ENCODE measurements at places on chromosomes 6 and 20.

GRCh38 chr6:33505548-33506370 is 51.4 kb downstream of the ZBTB9 start:
- no peak for DNase-seq

DNA sequence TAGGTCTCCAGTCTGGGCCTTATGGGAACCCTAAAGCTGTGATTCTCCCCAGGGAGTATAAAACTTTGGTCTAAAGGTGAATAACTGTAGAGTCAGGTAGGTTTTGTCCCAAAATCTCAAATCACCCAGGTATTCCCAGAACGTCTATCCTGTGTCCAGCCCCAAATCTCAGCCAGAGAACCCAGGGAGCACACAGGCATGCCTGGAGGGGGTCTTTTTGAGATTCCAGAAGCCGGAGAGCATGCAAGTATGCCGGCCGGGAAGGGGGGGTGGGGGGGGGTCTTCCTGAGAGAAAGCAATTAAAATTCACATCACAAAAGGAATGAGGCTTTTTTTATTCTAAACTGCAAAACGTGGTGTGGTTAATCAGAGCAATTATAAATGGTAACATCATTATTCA is 210.0 kb downstream of the PTPRT start:
- DNase-seq, result no peak

GRCh38 chr6:132520953-132521352 is 8.0 kb upstream of the STX7 start:
- DNase-seq, result no peak

DNA sequence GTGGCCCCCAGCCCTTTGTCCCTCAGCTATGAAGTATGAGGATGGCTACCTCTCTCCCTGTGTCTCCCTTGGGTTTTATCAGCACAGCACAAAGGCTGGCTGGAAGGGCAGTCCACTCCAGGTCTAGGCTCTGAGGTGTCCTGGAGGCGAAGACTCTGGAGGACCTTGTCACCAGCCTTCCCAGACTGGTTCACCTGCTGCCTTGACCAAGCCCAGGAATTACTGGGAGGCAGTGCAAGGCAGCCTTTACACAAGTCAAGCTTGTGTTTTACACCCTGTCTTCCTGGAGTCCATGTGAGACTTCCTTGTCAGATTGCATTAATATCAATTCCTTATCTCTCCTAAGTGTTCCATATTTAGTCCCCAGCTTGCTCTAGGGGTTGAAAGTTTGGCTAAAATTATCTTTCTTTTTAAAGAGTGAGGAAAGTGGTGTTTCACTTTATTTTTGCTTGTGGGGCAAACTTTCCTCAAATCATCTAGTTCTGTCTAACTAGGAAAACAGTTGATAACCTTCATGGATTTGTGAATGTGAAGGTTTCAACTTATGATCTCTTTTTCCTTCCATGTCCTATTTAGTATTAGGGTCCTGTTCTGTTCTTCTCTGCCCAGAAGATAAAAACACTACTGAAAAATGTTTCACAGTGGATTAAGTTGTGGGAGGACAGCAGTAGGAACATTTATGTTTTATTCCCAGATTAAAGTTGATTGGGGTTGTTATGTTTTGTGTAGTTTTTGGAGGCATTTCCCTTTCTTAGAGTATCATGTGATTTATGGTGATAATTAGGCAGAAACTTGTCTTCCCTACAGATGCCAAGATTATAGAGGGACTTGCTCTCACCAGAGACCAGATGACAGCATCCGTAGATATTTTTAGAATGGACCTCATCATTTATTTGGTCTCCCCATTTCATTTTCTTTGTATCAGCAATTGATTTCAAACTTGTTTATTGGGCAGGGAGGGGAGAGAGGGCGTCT is 114.8 kb downstream of the FOXO3 start:
- DNase-seq, result no peak

DNA sequence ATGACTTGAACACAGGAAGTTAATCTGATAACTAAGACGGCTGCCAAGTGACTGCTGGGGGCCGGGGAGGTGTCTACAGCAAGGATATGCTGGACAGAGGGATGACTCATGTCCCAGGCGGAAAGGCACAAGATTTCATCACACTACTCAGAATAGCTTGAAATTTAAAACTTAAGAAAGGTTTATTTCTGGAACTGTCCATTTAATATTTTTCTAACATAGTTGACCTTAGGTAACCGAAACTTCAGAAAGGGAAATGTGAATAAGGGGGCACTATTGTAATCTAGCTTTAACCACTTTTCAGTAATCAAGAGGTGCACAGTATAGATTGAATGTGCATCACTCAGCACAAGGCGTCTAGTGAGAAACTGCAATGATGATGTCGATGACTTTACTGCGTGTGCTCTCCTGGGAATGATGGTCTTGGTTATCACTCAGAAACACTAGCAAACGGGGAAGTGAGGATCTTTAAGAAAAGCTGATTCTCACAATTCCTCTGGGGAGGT is 171.5 kb downstream of the QKI start:
- DNase-seq, result no peak

GRCh38 chr6:129209355-129209754 is 326.4 kb downstream of the LAMA2 start:
- DNase-seq, result no peak

GRCh38 chr6:15877231-15877630 is 214.4 kb upstream of the DTNBP1 start:
- DNase-seq, result no peak

GRCh38 chr6:136511926-136512325 is 38.3 kb downstream of the MAP7 start:
- no peak for DNase-seq

DNA sequence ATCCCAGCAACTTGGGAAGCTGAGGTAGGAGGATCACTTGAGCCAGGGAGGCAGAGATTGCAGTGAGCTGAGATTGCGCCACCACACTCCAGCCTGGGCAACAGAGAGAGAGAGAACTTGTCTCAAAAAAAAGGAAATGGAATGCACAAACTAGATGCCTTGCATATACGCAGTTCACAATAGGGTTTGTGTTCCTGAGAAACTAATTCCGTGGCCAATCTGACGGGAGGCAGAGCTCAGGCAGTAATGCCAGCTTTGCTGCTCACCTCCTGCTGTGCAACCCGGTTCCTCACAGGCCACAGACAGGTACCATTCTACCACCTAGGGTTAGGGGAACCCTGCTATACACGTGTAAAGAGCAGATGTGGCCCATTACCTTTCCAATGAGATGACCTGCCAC is 1.4 kb downstream of the CDK5RAP1 start:
- no peak for DNase-seq

DNA sequence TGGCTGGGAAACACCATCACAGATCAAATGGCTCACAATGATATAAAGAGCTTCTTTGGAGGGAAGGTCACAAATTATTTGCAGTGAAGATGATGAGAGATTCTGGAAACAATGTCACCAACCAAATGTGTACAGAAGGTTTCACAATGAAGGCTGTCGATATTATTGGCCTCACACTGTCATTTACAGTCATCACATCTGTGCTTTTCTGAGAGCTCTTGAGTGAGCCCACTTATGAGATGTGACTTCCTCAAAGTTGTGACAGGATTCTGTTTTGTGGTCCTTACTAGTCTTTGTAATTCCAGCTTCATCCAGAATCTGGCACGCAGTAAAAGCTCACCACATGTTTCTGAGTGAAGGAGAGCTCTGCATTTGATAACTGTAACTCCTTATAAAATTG is 133.6 kb downstream of the LMBRD1 start:
- no peak for DNase-seq

DNA sequence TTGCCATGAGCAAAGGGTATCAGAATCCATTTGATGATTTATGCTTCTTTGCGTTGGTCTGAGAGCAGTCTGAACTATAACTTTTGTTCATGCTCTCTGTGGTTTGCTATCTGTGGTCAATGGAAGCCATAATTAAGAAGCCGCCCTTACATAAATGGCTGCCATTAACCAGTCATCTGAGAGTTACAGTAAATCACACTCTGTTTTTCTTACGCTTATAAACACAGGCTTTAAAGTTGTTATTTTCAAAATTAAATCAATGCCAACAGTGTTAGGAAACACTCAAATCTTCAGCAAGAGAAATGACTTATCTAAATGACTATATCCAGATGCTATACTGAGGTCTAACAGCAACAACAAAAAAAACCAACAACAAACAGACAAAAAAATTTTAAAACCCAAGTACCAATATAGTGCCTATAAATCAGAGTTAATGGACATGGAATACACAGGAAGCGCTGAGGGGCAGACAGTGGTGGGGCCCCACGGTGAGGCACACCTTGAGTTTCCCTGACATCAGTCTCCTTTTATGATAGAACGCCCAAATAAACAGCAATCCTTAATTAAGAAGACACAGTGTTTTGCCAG is 108.0 kb upstream of the C6orf118 start:
- DNase-seq, result no peak

- DNase-seq, result peak; percentile 84
Measured at GRCh38 chr20:62618611-62619529, 23.4 kb upstream of the SLCO4A1 start.

DNA sequence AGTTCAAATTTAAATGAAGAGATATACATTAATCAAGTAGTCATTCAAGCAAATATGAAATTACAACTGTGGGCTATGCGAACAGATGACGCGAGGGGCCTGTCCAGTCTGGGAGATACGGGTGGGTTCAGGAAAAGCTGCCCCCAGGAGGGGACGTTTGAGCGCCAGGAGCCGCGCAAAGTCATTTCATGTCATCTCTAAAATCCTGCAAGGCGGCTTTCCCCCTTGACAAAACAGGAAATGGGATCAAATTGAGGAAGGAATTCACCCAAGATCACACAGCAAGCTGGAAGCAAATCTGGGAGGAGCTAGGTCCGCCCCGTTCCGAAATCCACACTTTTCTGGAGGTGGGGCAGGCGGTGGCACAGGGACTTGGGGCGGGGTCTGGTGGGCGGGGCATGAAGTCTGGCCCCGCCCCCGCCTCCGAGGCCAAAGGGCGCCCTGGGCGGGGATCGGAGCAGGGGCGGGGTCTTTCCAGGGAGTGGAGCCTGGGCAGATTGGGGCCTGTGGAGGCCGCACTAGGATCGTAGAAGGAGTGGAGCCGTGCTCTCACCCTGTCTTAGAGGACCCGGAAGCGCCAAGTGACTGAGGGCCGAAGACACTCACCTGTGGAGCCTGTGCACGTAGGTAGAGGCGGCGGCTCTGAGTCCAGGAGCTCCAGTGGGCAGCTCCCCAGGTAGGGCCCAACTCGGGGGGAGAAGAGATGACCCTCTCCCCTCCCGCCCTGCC is at the start of gene LPIN3:
Gene LPIN3 (plus strand): TSS at position 495 of the 729 bp plus-strand sequence. CDS start 4,983 bp downstream, outside the sequence.
- DNase-seq, result peak; percentile 32

DNA sequence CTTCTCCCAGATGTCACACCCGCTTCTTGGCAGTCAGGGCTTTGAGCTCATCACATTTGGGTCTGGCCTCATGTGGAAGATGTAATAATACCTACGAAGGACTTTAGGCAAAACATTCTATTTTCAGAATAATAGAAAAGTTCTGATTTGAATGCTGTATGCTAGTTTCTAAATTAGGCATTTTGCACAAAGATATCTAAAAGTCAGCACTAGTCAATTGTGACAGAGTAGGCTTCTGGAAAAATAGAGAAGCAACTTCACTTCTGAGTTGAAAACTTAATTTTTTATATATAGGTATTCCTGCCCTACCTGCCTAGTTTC is 38.3 kb upstream of the CD2AP start:
- DNase-seq, result no peak

DNA sequence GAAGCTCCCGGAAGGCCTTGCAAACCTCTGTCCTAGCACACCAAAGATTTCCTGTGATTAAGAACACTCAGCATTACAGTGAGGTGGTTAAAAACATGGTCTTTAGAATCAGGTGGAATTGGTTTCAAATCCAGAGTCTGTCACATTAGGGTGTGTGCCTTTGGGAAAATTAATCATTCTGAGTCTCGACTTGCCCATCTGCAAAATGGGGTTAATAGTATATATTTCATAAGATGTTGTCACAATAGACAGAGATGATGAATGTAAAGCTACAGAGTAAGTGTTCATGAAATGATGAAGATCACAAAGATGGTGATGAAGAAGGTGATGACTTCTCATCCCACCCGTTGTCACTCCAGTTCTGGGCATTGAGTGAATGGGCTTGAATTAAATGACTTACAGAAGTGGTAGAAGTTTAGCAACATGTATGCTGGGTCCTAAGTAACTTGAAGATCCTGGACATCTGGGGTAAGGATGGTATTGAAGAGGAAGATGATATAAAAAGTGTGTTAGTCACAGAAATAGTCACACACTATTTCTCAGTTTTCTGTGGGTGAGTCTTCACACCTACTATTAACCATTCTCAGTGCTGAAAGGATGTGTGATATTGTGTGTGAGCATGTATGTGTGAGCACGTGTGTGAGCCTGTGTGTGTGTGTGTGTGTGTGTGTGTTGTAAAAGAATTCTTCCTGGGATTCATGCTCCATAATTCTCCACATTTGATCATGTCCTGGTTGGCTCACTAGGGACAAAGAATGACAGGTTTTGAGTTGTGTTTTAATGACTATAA is 28.0 kb upstream of the NEDD9 start:
- DNase-seq, result no peak

Measured in T-helper 1 cell (primary cell).